ENCODE measurements at places on chromosomes 12 and 14.

GRCh38 chr12:97556302-97556779 lies 93.7 kb downstream of the RMST start:
- DNase-seq, result no peak

GRCh38 chr12:52436000-52436827 lies 2.0 kb upstream of the KRT75 start:
- DNase-seq, result no peak

DNA sequence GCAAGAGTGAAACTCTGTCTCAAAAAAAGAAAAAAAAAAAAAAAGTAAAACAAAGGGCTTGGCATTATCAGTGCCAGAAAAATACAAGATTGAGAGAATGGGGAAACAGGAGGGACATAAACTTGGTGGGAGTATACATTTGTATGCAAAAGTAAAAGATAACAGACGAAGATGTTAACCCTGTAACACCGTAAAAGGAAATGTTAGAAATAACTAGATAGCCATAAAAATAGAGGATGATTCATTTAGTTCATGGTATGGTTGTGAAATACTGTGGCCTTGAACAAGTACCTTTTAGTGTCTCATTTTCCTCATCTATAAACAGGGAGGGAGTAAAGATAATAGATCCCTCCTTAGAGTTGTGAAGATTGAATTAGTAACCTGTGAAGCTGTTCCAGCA lies 33.3 kb downstream of the ATP2A2 start:
- no peak for DNase-seq

DNA sequence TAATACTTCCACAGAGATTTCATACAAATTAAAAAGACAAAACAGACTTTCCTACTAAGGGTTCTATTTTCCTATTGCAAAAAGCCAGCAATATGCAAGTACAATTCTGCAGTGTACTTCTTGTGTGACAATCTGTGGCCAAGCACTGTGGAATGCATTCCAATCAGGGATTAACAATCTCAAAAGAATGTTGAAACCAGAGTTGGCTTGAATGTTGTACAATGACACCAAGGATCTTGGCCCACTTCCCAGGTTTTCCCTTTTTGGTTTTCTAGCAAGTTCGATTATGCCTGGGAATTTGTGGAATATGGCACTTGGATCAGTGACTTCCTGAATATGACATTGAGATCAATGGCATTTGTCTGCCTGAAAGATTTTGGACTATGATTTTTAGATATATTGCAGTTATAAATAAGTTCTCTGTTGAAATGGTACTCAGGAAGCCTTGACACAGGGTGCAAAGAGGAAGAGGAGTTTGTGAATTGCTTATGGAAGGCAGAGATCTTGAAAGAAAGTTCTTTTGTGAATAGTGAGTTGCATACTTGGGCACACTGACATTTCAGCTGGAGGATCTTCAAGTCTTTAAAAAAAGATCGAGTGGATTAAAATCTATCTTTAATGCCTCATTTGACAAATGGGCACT lies 81.4 kb upstream of the FERMT2 start:
- DNase-seq, result no peak

- peak; percentile 61 for DNase-seq
These were observed at the start of gene RIN3 for GRCh38 chr14:92513204-92513965. Gene RIN3 (plus strand): TSS chr14:92513781. CDS start chr14:92513933, 152 bp downstream.

GRCh38 chr12:127559349-127560040 lies 707.5 kb upstream of the TMEM132C start:
- peak; percentile 22 for DNase-seq

GRCh38 chr14:100399052-100399849 lies 76.1 kb downstream of the SLC25A47 start:
- no peak for DNase-seq

DNA sequence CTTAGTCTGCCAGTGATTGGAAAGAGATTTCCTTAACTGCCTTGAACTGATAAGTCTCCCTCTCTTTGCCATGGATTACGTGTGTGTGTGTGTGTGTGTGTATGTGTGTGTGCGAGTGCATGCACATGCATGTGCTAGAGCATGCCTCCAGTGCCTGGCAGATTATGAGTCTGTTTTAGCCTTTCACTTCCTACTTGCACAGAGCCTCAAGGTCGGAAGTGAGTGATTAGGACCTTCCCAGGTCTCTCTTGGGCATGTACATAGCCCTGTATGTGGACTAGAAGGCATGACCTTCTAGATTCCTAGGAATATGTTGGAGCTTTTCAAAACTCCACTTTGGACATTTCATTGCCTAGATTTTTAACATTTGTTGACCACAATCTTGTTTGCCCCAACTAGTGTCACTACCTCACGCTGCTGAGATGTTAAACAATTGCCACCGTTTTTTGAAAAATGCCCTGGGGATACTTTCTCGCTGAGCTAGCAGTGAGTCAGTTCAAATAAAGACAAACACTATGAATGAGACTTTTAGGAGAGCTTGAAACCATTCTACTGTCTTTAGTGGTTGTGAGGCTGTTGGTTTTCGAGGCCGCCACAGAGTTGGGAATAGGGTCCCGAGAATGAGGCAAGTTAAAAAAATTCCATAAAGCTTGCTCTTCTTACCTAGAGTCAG lies 28.2 kb downstream of the KIAA0586 start:
- no peak for DNase-seq

DNA sequence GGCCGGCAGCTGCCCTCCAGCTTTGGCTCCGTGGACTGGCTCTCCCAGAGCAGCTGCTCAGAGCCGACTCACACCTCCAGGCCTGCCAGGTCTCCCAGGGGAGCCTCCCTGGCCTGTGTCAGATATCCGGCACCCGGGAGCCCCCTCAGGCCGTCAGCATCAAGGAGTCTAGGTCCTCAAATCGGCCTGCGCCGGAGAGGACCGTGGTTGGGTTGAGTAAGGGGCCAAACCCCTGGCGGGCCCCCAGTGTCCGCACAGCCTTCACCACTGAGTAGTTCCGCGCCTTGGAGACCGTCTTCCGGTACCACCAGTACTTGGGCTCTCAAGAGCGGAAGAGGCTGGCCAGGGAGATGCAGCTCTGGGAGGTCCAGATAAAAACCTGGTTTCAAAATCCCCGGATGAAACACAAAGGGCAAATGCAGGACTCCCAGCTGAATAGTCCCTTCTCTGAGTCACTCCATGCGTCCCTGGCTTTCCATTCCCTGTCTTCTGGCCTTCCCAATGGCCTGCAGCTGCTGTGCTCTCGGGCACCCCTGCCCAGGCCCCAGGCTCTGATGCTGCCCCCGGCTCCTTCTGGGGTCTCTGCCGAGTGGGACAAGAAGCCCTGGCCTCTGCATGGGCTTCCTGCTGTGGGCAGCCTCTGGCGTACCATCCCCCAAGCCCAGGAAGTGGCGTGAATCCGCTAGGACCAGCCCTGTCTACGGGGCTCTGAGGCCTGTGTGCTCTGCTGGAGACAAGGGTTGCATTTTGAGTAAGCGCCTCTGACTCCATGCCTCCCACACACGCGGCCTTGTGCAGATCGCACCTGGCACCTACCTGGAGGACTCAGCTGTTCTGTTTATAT lies 245.1 kb upstream of the ATXN7L3B start:
- DNase-seq, result no peak

DNA sequence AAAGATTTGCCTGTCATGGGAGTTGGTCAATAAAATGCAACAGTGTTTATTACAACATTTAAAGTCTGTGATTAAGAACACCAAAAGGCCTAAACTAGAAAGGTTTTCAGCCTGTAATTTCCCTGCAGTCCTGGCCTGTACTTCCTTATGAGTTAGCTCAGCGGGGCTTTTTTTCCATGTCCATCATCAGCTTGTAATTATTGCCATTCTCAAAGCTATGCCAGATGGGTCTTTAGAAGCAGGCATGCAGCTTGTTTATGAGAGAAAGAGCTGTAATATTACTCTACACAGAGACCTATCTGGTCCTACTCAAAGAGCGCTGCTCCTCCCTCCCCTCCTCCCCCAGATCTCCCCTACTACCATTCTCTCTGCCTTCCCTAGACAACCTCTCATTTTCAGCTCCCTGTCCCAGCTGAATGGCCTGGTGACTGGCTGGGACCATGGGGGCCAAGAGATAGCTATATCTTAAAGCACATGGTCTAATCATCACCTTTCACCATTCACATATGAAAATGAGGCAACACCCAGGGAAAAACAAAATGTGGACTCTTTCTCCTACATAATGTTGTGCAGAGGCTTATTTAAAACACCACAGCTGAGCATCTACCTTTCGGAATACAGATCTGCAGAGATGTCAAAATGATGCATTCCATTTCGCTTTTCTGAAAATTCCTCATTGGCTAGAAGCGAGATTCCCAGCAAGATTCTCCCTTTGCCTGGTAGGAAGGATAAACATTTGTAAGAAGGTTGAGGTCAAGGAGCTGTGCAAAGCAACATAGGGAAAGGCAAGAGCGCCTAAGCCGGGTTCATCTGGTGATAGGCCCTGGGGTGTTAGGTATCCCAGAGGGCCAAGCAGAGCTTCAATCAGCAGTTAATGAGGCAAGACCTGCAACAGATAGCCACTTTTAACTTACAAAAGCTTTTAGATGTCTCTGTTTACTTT lies 209.7 kb upstream of the CDKN3 start:
- no peak for DNase-seq

GRCh38 chr14:45990252-45990651 lies 661.3 kb downstream of the RPL10L start:
- DNase-seq, result no peak

- no peak for DNase-seq
These were observed 89.6 kb upstream of the ATF7IP start for GRCh38 chr12:14275886-14276285.

- DNase-seq, result peak; percentile 43
These were observed 35.7 kb downstream of the MRPL42 start for GRCh38 chr12:93502802-93503623.

Measured in transverse colon (tissue), 4 donors.